ENCODE measurements at places on chromosomes 6 and 20.

- no peak for DNase-seq
Observed at GRCh38 chr6:27672113-27672799, 199.4 kb upstream of the ZNF184 start.

DNA sequence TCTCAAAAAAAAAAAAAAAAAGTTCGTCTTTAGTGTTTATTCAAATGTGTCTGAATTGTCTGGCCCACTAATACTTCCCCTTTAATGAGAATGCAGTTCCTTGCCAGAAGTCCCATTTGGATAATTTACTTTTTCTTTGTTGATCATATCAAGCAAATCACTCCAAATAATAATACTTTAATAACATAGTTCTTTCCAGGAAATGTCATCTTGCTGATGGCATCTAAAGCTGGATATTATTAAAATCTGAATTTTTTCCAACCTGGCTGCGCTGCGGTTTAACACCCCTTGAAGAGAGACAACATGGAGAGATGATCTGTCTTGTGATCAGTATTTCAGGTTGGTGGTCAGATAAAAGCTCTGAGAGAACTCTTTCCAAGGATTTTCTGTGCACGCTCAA, 111.2 kb upstream of the CNKSR3 start:
- DNase-seq, result no peak

- DNase-seq, result no peak
Observed at GRCh38 chr6:108737594-108738546, 110.4 kb upstream of the ARMC2 start.

- DNase-seq, result peak; percentile 72
Observed at GRCh38 chr6:43506667-43507471, 3.3 kb downstream of the LRRC73 start.

DNA sequence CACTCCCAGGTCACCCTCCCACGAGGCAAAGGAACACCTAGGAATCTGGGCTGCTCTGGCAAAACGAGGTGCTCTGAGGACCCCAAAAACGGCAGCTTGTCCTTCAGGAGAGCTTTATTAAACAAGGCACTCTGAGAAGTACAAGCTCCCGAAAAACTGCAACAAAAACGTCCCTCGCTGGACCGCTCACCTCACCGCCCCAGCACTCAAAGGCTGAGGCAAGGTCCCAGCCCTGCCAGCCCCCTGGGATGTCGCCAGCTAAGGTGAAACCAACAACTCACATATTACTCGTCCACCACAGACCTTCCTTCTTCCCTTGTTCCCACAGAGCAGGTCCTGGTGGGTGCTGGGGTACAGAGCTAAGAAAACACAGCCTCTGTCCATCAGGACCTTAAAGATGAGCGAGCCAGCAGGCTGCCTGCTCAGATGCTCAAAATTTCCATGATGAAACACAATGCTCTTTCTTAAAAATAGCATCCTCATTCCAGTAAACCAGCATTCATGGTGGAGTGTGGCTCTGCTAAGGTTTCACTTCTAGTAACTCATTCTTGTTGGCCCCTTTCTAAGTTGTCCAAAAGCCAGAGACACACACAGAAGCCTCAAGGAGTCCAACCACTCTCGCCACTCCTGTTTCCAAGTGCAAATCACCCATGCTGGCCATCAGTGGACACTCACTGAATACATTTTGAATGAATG, 35.9 kb downstream of the ATP9A start:
- DNase-seq, result no peak

DNA sequence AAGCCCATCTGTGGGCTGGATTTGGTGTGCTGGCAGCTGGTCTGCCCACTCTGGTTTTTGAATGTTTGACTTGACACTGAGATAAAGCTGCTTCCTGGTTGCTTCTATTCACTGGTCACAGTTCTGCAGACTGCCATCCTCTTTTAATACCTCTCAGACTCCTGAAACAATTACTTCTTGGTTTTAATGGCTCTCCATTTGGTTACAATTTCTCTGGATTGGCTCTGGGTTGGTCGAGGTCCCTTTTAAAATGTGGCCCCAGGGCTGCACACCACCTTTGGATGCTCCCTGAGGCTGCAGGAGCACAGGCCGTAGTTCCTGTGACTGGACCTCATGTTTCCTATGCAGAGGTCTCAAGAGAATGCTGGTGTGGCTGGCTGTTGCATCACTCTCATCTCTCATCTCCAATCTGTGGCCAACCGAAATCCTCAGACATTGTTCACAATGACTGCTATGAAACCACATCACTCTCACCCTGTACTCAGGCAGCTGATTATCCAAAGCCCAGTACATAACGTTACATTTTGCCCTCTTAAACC, 98.5 kb downstream of the INSM1 start:
- DNase-seq, result no peak

DNA sequence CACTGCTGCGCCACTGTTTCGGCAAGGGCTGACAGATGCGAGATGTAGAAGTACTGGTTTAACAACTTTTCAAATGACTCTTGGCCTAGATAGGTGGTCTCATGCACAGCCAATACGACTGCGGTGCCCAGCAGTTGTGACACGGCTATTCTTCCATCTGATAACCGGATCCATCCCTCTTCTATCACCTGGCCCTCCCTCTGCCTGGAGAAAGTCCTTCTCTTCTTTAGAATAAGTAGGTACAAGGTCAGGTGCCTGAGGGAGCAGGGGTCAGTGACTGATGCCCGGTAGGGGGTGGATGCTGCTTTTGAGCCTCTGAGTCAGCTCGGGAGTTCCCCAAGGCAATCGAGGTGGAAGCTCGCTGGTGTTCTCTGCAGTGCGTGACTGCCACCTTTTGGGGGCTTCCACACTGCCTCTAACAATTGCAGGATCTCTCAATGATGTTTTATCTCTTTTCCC, 166.8 kb upstream of the GRIK2 start:
- DNase-seq, result no peak

DNA sequence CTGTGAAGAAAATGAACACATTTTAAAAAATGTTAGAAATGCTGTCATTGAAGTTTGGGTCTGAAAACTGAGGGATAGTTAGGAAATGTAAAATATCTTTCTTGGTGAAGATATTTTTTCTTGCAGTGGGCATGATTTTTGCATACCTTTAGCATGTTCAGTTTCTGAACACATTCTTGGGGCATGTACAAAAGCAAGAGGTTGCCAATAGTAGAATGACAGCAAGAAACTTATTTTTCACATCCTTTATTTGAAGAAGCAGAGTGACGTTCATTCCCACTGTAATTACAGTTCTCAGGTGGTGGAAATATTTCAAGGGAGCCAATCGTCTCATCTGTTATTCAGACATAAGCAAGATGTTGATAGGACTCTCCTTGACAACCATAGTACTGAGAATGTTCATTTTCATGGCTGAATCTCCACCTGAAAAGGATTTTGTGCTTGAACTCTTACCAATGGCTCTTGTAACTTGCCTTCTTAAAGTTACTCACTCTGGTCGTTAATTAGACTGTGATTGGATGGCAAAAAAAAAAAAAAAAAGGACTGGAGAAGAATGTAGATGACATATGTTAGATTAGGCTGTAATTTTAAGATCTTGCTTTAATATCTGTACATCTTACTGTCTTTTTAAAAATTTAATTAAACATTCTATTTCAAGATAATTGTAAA, 74.4 kb downstream of the DOK5 start:
- DNase-seq, result no peak

DNA sequence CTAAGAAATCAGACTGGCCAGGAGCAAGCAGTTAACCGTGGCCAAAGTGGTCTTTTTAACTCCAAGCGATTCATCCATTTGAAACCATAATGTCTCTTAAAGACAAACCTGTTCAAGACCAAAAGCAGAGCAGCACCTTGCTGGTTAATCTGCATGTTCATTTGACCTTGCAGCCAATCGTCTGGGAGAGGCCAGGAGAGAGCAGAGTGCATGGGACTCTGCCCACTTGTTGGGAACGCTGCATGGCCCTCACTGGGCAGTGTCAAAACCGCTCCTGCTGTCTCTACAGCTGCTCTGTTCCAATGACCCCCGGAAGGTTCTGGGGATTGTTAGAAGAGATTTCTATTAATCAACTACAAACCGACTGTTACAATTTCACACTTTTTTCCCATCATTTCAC, 79.6 kb downstream of the OLIG3 start:
- no peak for DNase-seq

DNA sequence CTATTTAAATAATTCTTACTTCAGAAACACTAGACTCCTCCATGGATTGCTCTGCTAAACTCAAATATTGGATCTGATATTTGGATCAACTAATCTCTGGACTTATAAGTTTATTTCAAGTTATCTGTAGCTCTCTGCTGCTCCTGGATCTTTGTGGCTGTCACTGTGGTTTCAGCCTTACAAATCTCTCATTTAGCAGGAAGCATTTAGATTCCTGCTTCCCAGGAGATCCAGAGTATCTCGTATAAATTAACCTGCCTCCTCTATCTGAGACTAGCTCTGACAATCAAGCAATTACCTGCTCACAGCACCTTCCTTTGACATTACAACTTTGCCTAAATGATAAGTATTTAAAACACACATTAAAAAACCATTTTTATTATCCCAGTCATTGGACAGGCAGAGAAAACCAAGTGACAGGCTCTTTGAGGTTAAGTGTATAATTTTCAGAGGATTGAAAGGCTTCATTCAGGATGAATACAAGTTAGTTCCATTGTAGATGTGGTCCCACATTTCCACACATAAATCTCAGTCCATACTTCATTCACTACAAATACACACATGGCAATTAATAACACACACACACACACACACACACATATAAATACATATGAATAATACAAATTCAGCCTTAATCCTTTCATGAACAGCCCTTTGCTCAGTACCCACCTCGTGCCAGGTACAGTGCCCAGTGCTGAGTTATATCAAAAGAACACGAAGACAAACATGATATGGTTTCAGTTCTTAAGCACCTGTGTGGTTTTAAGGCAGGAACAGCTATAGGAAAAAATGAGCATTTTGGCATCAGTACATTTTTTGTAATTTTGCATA, 55.5 kb upstream of the PLCB1 start:
- DNase-seq, result no peak

DNA sequence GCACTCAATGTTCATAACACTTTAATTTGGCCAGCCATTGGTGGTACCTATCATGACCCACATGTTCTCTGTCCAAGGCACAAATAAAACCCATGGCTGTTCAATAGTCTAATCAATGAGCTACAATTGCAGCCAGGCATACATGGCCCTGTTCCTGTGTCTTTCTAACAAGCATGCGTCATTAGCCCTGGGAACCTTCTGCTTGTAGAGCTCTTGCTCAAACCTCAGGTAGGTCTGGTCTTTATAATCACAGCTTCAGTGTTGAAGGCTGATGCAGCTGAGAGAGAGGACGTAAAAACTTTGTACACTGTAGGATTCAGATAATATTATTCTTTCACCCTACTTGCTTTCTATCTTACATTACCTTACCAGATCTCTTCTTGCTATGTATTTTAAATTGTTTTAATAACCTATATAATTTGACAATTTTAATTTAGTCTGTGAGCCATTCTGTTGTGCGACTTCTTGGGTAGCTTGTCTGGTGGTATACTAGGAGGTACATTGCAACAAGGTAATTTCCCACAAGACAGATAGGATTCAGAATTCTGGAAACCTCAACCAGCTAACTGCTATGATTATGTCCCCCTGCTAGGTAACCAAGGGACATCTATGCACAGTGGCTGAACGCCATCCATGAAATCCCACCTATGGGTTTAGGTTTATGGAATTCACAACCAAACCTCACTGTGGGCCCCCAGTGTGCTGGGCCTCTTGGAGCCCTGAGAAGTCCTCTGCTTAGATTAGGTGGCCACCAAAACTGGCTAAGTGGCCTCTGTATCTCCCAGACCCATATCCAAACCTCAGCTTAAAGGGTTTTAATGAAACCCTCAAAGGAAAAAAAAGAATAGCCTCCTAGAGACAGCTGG, 55.4 kb upstream of the RIPOR2 start:
- no peak for DNase-seq

DNA sequence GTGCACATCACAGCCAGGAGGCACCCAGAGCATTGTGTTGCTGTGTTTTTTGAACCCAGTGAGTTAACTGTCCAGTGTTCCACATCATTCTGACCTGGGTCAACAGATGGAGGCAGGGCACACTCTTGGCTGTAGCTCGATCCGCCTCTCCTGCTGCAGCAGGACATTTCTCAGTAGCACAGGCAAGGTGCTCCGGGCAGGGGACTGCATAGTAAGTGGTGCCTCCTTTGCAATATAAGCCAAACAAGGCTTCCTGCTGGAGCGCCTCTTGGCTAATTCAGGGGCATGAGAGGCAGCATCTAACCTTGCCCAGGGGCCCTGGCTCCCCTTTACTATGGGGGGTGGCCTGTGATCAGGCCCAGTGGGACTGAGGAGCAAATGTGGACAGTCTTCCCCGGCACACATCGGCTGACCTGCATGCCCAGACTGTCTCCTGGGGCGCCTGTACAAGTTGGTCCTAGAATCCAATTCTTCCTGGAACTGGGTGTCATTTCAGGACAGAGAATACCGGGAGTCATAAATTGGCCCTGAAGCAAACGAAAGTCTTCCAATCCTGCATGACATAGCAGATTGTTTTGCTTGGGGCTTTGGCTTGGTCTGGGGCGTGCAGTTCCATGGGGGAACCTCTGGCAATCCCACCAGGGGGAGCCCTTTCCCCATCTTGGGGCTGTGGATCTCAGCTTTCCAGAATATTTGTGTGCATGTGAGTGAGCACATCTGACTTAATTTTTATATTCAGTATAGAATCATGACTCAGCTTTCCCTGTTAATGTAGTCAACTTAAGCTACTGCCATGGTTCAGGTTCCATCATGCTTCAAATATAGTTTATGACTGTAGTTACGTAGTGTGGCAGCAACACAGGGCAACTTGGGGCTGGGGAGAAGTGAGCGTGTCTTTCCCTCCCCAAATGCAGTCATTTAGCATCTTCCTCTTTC, 56.0 kb upstream of the DDR1 start:
- DNase-seq, result peak; percentile 85

GRCh38 chr6:50986319-50986718, 167.6 kb downstream of the TFAP2B start:
- DNase-seq, result no peak

GRCh38 chr6:11198663-11199603, 33.5 kb downstream of the NEDD9 start:
- DNase-seq, result no peak

- no peak for DNase-seq
Observed at GRCh38 chr6:139019722-139020121, 8.8 kb upstream of the ABRACL start.

GRCh38 chr6:41074692-41075436, 2.1 kb downstream of the NFYA start:
- no peak for DNase-seq

- no peak for DNase-seq
Observed at GRCh38 chr6:156774863-156775405, 2.2 kb upstream of the ARID1B start.

- no peak for DNase-seq
Observed at GRCh38 chr6:16324606-16325225, 86.3 kb downstream of the GMPR start.

- no peak for DNase-seq
Observed at GRCh38 chr6:140105857-140106256, 731.4 kb upstream of the CITED2 start.

DNA sequence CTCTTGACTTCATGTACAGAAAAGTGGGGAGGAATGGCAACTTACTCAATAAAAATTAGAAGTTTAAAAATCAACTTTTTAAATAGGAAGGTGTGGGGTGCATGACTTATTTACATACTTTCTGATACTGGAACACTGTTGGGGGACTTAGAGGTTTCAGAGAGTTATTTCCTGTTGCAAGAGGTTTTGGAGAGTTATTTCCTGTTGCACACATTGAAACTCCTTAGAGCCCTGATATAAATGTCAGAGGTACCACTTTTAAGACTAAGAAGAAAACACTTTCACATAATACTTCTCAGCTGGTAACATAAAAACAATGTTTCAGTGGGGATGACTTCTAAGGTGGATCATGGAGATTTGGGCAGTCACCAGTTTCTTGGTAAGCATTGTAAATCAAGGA, 579.9 kb downstream of the MMUT start:
- DNase-seq, result no peak

Data from stimulated activated CD4-positive, alpha-beta T cell treated with anti-CD3 and anti-CD28 coated beads, Interleukin-12 subunit alpha, Interleukin-12 subunit beta, amount 100 ng/mL, for 4 hours (primary cell).